ENCODE measurements at places on chromosomes 11 and 22.

GRCh38 chr11:131770801-131771200 lies 400.4 kb downstream of the NTM start:
- DNase-seq, result no peak

DNA sequence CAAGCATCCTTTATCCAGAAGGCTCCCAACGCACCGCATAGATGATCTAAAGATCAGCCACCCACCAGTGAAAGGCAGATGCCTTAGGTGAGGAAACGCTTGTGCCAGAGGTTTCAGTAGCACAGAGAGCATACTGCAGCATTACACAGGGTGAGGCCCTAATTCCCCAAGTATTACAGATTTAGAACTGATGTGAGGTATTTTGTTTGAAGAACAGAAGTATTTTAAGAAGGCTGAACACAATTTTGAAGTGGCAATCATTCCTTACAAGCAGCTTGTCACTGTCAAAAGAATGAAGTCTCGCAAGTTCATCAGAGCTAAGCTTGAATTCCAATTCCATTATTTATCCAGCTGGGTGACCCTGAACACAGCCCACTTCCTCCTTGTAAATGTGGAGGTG lies 70.0 kb upstream of the FAT3 start:
- DNase-seq, result no peak

DNA sequence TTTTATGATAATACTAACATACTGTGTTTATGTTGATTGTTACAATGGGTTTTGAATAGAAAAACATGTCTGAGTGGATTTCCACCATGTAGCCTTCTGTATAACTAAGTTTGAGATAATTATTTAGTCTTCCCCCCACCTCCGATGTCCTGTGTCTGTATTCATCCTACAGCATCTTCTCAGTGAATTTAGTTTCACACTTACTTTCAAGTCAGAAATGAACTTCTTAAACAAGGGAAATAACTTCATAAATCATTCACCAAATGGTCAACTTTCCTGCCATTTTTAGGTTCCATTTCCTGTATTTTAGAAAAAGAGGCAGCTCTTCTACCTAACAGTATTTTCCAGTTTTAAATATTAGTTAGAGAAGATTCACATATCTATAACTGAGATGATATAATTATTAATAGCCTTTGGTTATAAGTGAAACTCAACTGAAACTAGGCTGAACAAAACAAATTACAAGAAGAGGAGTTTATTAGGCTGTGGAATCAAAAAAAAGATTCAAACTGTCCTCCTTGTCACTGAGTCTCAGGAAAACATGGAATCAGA lies 3.5 kb downstream of the OR51B5 start:
- DNase-seq, result no peak

GRCh38 chr11:61787928-61788491 lies 4.4 kb downstream of the TMEM258 start:
- DNase-seq, result peak; percentile 11

DNA sequence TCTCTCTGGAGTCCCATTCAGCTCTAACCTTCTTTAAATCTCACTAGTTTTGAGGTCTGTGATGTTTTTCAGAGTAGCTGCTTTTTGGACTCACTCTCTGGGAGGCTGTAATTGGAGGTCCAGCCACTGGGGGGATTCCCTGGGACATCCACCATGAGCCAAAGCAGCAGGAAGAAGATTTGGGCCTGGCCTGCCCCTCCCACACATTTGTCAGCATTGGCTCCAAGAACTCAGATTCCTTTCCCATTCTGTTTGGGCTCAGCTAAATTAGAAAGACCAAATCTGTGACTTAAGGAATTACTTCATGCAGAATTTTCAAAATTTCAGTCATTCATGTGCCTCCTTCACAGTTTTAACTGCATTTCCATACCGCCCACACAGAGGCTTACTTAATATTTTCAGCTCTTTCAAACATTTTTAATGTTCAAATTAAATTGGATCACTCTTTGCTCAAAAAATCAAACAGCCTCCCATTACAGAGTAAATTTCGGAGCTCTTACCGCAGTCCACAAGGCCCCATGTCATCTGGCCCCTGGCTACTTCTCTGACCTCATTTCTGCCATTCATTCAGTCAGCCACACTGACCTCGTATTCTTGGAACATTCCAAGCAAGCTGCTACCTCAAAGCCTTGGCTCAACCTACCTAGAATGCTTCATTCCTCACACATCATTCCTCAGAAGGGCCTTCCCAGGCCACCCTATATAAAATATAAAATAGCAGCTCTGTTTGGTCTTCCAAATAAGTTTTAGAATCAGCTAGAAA lies 54.5 kb upstream of the RRAS2 start:
- no peak for DNase-seq

DNA sequence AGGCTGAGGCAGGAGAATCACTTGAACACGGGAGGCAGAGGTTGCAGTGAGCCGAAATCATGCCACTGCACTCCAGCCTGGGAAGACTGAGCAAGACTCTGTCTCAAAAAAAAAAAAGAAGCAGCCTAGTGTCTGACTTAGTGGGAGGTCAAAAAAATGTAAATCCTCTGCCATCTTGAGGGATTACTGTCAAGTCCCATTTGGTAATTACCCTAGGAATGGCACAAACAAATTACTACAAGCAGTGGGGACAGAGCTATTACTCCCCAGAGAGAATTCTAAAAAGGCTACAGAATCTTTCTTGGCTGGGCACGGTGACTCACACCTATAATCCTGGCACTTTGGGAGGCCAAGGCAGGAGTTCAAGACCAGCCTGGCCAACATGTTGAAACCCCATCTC lies 3.8 kb downstream of the SERPING1 start:
- DNase-seq, result no peak

DNA sequence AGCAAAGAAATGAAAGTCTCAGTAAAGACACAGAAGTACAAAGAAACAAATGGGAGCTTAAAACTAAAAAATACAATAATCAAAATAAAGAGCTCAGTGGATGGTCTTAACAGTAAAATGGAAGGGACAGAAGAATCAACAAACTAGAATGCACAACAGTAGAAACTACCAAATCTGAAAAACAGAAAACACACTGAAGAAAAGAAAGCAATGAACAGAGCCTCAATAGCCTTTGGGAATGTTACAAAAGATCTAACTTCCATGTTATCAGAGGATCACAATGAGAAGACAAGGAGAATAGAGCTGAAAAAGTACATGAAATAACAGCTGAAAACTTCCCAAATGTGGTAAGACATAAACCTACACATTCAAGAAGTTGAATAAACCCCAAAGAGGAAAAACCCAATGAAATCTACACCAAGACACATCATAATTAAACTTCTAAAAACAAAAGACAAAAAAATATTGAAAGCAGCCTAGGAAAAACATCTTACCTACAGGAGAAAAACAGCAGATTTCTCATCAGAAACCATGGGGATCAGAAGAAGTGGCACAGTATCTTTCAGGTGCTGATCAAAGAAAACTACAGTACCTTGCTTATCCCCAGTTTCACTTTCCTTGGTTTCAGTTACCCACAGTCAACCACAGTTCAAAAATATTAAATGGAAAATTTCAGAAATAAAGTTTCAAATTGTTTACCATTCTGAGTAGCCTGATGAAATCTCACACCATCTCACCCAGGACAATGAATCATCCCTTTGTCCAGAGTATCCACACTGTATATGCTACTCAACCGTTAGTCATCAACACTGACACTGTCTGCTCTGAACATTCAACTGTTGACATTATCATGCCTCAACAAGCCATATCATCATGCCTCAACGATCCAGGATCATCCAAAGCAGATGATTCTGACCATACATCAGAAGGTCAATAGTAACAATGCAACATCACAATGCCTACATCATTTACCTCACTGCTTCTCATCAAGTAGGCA lies 22.2 kb downstream of the RRAS2 start:
- DNase-seq, result no peak

DNA sequence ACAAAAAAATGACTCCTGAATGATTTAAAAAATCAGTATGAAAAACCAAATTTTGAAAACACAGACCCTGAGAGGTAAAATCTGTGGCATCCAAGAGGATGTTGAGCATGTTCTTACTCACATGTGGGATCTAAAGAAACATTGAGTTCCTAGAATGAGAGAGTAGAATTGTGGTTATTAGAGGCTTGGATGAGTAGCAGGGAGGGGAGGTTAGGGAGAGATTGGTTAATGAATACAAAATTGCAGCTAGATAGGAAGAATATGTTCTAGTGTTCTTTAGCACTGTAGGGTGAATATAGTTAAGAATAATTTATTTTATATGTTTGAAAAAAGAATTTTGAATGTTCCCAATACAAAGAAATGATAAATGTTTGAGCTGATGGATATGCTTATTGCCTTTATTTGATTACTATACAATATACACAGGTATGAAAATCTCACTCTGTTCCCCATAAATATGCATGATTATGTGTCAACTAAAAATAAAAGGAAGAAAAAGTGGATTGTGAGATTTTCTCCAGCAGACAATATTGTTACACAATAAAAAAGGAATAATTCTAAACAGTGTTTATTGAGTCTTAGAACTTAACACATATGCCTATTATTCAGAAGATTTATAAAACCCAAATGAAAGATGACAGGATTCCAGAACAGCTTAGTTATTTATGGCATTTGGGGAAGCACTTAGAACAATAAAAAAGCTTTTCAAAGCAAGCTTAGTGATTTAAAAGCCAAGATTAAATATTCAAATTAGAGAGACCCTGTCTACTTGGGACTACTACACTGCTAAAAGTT lies 28.7 kb downstream of the MS4A2 start:
- no peak for DNase-seq

GRCh38 chr22:41833369-41834004 lies 582 bp downstream of the SREBF2 start:
- no peak for DNase-seq

GRCh38 chr22:11253000-11253511 lies 4274.9 kb upstream of the OR11H1 start:
- DNase-seq, result no peak

DNA sequence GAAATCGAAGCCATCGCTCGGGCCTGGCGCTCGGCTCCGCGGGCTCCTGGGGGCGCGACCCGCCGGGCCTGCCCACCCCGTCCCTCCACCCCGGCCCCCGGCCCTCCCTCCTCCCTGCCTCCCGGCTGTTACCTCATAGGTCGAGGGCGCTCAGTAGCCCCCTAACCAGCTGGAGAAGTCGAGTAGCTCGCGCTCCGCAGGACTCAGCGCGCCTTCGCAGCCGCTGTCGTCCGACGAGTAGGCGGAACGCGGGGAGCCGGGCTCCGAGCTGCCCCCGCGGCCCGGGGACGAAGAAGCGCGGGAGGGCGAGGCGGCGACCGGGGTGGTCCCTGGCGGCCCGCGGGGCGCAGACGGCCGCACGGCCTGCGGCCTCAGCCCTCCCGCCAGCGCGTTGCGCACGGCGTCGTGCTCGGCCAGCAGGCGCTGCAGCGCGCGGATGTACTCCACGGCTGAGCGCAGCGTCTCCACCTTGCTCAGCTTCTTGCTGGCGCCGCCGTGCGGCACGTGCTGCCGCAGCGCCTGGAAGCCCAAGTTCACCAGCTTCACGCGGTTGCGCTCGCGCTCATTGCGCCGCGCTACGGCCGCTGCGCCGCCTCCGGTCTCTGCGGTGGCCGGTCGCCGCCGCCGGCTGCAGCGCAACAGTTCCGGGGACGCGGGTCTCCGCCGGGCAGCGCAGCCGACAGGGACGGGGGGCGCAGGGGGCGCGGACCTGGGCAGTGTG lies 627 bp downstream of the ASCL2 start:
- peak; percentile 79 for DNase-seq

DNA sequence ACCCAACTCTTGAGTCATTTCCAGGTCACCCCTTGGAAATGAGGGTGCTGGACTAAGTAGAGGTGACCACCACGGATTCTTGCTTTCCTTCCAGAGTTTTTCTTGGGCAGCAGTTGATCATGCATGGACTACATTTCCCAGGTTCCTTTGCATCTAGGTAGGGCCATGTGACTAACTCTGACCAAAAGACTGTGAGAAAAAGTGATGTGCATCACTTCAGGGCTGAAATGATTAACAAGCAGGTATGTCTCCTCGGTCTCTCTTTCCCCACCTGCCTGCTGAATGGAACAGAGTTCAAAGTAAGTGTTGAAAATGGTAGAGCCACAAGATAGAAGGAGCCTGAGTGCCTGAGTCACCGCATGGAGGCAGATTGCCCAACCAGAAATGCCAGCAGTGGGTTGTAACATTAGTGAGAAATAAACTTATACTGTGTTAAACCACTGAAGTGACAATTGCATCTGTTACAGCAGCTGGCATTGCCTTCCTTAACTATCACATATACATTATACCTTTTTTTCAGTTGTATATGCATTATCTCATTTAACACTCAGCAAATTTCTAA lies 113.5 kb downstream of the MN1 start:
- DNase-seq, result no peak

GRCh38 chr11:32786811-32787210 lies 7.7 kb downstream of the CCDC73 start:
- DNase-seq, result no peak

DNA sequence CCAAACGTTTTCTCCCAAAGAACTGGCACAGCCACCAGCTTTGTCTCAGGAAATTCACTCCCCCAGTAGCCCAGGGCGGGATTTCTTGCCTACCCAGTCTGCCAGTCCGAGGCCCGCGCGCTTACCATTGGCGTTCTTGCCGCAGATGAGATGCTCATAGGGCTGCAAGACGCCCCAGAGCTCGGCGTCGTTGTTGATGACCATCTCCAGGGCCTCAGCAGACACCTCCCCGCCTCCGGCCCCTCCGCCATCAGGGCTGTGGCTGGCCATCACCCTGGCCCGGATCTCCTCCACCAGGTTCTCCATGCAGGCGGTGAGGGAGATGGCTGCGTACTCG lies 1.3 kb downstream of the ABTB2 start:
- no peak for DNase-seq

- DNase-seq, result no peak
These were observed 14.1 kb downstream of the AASDHPPT start for GRCh38 chr11:106091480-106092123.

- no peak for DNase-seq
These were observed 320.7 kb downstream of the LARGE1 start for GRCh38 chr22:33599596-33599995.
